ENCODE measurements at places on chromosomes 12 and 14. TPM values are rescaled to one million over a fixed set of nuclear protein-coding genes. Genes with fewer than 3 reads are reported as not detected.

The SAMD15 gene
- total RNA-seq, result 0.94 TPM

The TMCC3 gene
- 0.47 TPM for total RNA-seq

The ING4 gene
- total RNA-seq, result 41.0 TPM

The SLC6A15 gene
- 53.1 TPM for total RNA-seq

The SDS gene
- total RNA-seq, result 0.16 TPM

The PARPBP gene
- 4.3 TPM for total RNA-seq

The RABGGTA gene
- total RNA-seq, result 16.9 TPM

The FGF6 gene
- total RNA-seq, result not detected
